ENCODE measurements at places on chromosomes 13 and 19.

DNA sequence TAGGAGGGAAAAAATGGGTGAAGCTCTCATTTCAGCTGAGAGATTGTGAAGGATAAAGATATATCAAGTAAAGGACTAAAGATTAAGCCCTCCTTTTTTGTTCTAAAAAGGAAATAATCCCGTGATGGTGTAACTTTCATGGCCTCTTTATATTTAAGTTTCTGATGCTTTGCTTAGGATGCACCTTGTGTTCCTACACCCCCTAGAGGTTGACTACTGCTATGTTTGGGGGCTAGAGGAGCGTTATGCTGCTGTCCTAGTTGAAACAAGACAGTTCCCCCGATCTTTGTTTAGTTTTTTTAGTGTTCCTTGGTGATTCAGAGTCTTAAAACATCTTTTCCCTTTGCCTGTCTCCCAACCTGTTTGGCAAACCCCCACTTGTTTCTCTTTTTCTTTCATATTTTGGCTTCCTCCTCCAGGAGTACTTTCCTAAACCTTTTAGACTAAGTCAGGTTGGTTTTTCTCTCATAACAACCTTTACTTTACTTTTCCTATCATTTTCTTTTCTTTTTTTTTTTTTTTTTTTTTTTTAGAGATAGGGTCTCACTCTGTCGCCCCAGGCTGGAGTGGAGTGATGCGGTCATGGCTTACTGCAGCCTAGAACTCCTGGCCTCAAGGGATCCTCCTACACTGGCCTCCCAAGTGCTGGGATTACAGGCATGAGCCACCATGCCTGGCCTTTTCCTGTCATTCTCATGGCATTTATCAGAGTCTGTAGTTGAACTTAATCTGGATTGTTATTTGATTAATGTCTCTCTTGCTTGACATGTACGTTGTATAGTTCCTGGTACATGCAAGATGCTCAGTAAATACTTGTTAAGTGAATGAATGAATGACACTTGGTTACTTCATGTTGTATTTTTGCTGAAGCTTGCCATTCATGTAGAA, 2.8 kb downstream of the UBA2 start:
- DNase-seq, result peak; percentile 57

GRCh38 chr13:100131863-100132574, 43.1 kb downstream of the PCCA start:
- DNase-seq, result no peak

- DNase-seq, result no peak
Measured at GRCh38 chr19:12567951-12568350, 16.7 kb upstream of the ZNF564 start.

GRCh38 chr19:6570764-6571163, 20.2 kb downstream of the CD70 start:
- no peak for DNase-seq

DNA sequence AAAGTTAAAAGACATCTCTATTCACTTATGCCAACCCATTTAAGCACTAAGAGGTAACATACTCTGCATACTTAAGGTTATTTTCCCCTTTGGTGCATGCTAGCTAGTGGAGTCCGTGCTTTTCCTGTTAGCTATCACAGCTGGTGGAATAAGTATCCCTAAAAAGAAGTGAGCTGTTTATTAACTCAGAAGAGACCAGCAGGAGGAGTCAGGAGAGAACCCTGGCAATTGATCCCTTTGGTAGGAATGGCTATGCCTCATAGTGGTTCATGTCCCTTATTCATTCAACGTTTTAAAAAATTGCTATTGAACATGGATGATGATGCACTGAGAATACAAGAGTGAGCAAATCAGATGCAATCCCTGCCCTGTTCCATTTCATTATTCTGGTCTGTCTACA, 12.4 kb upstream of the NEK5 start:
- DNase-seq, result no peak

Data from NCI-H526 treated with DMSO at 0.1 percent for 48 hours (cell line).